Stimulated activated memory B cell treated with anti-CD40 and anti-IgM and Interleukin-4, amounts not matched to agents 10 μg/mL and 1 μg/mL and 100 μg/mL, for 72 hours (primary cell): ENCODE measurements at places on chromosomes 12 and 14.

DNA sequence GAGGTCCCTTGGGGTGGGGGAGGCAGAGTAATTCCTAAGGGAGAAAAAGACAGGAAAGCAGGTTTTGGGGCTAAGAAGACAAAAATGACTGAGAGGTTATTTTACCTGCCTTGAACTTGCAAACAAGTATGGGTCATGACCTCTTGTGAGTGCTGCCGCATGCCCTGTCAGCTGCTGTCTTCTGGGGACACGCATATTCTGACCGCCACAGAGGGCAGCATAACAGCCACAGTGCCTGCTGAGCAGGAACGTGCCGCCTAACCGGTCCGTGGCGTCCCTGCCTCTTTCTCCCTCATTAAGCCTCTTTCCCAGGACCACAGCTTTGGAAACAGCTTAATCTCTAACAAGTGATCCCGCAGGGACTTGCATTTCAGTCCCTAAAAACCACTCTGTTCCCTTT, 51.3 kb upstream of the KCNA1 start:
- no peak for ATAC-seq

DNA sequence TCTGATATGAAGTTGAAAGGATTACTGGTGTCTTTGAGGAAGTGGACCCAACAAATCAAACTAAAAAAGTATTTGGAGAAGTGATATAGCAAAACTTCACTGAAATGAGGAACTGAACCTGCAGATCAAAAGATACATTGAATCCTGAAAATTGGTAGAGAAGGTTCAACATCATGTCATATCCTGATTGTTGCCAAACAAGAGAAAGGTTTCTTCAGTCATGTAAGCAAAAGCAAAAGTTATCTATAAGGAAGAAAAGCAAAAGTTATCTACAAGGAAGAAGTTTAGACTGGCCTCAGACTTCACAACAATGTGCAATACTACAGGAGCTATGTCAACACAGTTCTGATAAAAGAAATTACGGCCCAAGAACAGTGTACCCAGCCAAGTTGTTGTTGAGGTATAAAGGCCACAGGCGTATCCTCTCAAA, 142.7 kb downstream of the RAD51B start:
- ATAC-seq, result peak; percentile 77

GRCh38 chr12:48022676-48023385, 18.6 kb upstream of the COL2A1 start:
- ATAC-seq, result no peak

DNA sequence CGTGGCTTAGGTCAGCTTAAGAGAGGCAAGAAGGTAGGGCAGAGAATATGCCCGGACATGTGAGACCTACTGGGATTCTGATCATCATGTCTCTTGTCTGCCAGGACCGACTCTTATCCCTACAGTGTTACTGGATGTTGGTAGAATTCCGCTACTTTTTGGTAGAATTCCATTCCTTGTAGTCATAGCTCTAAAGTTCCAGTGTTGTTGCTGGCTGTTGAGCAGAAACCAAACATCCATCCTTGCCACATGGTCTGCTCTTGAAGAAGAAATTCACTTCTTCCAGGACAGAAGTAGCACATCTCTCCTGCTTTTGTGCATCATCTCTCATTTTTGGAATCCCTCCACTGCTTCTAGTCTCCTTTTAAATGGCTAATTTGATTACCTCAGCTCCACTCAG, 453.7 kb downstream of the RPL10L start:
- ATAC-seq, result no peak

DNA sequence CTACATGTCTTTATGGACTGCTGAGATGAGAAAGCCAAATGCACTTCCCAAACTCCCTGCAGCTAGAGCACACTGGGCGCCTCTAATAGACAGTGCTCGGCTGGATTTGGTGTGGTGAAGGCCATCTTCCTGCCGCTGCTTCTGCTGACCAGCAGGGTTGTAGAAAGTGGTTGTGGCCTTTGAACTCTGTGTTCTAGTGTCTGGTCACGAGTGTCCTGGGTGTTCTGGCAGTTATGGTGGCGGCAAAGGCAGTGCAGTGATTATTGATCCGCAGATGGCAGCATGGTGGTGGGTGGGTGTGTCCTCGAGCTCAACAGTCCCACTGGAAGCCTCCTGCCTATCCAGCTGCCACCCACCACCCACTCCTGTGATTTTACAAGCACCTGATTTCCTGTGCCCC, 43.4 kb downstream of the SMIM41 start:
- no peak for ATAC-seq

GRCh38 chr12:77625441-77625840, 205.3 kb upstream of the NAV3 start:
- no peak for ATAC-seq

DNA sequence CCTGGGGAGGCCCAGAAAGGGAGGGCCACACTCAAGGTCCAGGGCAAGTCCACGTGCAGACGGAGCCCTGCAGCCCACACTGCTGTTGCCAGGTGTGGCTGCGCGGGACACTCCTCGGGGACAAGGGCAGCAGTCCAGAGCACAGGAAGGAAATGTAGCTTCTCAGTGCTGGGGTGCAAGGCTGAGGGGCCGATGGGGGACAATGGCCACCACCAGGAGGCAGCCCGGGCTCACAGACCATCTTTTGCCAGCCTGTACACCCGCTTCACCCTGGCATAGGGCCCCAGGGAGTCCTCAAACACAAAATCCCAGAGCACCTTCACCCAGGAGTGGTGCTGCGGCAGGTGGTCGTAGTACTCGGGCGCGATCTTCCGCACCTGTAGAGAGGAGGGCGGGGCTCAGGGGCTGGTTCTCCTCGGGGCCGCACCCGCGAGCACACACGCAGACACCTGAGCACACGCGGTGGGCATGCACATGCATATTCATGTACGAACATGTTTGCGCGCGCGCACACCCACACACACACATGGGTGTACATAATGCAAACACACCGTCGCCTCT, 12.8 kb downstream of the DEGS2 start:
- ATAC-seq, result no peak

GRCh38 chr14:22837750-22838538, 1.6 kb downstream of the MMP14 start:
- ATAC-seq, result no peak

GRCh38 chr12:52045794-52046199, 5.4 kb upstream of the NR4A1 start:
- no peak for ATAC-seq

DNA sequence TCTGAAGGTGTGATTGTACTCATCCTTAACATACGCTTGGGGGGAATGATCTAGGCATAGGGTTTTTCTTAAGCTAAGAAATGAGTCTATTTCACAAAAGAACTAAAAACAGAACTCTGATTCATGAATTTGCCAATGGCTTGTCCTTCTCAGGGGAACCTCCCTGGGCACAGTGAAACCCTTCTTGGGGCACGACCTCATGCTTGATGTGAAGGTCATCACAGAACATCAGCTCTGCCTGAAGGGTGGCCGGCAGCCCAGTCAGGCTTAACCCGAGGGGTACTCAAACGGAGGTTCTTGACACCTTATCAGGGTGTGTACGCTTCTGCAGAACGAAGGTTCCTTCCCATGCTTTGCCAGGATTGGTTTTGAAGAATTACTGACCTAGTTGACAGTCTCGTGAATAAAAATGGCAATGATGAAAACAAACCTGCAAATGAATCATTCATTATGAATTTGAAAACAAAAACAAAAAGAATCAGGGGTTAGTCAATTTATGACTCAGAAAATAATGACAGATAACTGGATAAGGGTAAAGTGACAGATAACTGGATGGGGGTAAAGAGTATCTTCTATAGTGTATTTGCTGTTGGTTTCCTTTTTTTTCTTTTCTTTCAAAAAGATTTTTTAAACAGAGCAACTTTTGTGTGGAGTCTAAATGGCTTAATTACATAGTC, 86.4 kb downstream of the GALNT8 start:
- ATAC-seq, result no peak

DNA sequence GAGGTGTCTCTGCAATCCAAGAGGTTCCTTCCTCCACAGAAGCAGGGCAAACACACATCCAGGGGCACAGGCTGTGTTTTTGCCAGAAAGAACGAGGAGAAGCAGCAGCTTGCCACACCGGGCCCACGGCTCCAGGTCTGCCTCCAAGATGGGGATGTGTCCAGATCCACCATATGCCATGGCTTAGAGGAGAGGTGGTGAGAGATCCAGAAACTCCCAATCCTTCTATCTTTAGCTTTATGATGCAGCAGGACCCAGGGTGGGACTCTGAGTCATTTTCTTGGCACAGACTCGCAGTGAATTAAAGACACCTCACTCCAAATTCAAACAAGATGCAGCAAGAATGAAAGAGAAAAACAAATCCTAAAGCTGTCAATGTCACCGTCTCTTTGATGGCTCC, 481.4 kb upstream of the TMEM132C start:
- ATAC-seq, result no peak
